ENCODE measurements at places on chromosomes 13 and 19. TPM values are rescaled to one million over a fixed set of nuclear protein-coding genes. Genes with fewer than 3 reads are reported as not detected.

The PTPRH gene
- total RNA-seq, result not detected

The LRP3 gene
- 0.13 TPM for total RNA-seq

The PEPD gene
- 31.0 TPM for total RNA-seq

The ANGPTL4 gene
- not detected for total RNA-seq

- no peaks in the 10 kb centered on the region for H3K4me1 ChIP-seq
- H3K27me3 ChIP-seq, result no peaks in the 10 kb centered on the region
- no peak overlapping the region for H3K27ac ChIP-seq
- DNase-seq, result no peak
- no peaks in the 10 kb centered on the region for H3K36me3 ChIP-seq
- H3K4me3 ChIP-seq, result no peak overlapping the region
These were observed 81.2 kb downstream of the TRPC4 start for GRCh38 chr13:37788346-37788745.

- no peak overlapping the region for H3K4me3 ChIP-seq
- DNase-seq, result no peak
- peaks cover 10% of the 10 kb centered on the region for H3K4me1 ChIP-seq
These were observed 19.4 kb upstream of the PLEKHF1 start for GRCh38 chr19:29645911-29646310.

- H3K27ac ChIP-seq, result no peak overlapping the region
- no peak for DNase-seq
- no peaks in the 10 kb centered on the region for H3K4me1 ChIP-seq
- no peaks in the 10 kb centered on the region for H3K36me3 ChIP-seq
- H3K27me3 ChIP-seq, result peaks cover 6% of the 10 kb centered on the region
These were observed 9.9 kb upstream of the FPR3 start for GRCh38 chr19:51784922-51785690.

- H3K36me3 ChIP-seq, result no peaks in the 10 kb centered on the region
- no peaks in the 10 kb centered on the region for H3K27me3 ChIP-seq
- no peak overlapping the region for H3K4me3 ChIP-seq
- no peak overlapping the region for H3K27ac ChIP-seq
- DNase-seq, result no peak
- H3K4me1 ChIP-seq, result no peaks in the 10 kb centered on the region
These were observed 502.8 kb downstream of the GPC6 start for GRCh38 chr13:93729383-93729782.

- no peaks in the 10 kb centered on the region for H3K27me3 ChIP-seq
- H3K4me3 ChIP-seq, result no peak overlapping the region
- H3K27ac ChIP-seq, result no peak overlapping the region
- peaks cover 3% of the 10 kb centered on the region for H3K36me3 ChIP-seq
These were observed 24.0 kb downstream of the SKA3 start for GRCh38 chr13:21152251-21152899.

- no peaks in the 10 kb centered on the region for H3K27me3 ChIP-seq
- no peak overlapping the region for H3K27ac ChIP-seq
- no peaks in the 10 kb centered on the region for H3K4me1 ChIP-seq
- DNase-seq, result no peak
These were observed 341.0 kb downstream of the DNAJC15 start for GRCh38 chr13:43364210-43365038.

DNA sequence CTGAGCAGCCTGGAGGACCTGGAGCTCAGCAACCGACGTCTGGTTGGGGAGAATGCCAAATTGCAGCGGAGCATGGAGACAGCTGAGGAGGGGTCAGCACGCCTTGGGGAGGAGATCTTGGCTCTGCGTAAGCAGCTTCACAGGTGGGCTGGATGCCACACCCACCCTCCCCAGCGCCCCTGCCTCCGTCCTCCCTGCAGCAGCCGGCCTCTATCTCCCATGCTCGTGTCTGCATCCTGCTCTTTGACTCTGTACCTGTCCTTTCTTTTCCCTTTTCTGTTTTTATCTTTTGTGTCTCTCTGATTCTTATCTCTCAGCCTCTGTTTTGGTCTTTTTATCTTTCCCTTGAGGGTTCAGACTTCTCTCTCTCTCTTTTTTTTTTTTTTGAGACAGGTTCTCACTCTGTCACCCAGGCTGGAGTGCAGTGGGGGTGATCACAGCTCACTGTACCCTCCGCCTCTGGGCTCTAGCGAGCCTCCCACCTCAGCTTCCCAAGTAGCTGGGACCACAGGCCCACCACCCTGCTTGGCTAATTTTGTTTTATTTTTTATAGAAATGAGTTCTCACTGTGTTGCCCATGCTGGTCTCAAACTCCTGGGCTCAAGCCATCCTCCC, 10.1 kb downstream of the KASH5 start:
- no peak overlapping the region for H3K27ac ChIP-seq
- no peak overlapping the region for H3K4me3 ChIP-seq
- peaks cover 13% of the 10 kb centered on the region for H3K4me1 ChIP-seq
- peaks cover 13% of the 10 kb centered on the region for H3K27me3 ChIP-seq

DNA sequence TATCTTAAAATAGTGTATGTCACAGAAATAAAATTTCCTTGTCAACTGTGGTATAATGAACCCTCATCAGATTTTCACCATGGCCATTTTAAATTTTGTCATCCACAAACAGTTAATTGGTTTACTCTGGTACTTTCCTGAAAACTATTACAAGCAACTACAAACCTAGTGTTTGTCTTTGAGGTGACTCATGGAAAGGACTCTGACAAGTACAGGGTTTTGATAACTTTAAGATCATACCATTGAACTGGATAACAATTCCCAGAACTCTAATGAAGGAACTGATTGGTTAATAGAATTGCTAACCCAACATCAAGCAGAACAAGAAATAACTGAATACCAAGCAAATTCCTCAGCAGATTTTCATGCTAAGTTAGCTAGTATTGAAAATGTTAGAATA, 237.7 kb upstream of the IPO5 start:
- no peaks in the 10 kb centered on the region for H3K4me1 ChIP-seq
- no peaks in the 10 kb centered on the region for H3K27me3 ChIP-seq
- no peak for DNase-seq
- H3K4me3 ChIP-seq, result no peak overlapping the region
- no peak overlapping the region for H3K27ac ChIP-seq

GRCh38 chr13:49098198-49098597, 121.9 kb upstream of the MLNR start:
- H3K36me3 ChIP-seq, result no peaks in the 10 kb centered on the region
- no peak overlapping the region for H3K27ac ChIP-seq
- H3K4me3 ChIP-seq, result no peak overlapping the region
- DNase-seq, result no peak

All from T-cell (primary cell).